ENCODE measurements at places on chromosomes 16 and 17.

DNA sequence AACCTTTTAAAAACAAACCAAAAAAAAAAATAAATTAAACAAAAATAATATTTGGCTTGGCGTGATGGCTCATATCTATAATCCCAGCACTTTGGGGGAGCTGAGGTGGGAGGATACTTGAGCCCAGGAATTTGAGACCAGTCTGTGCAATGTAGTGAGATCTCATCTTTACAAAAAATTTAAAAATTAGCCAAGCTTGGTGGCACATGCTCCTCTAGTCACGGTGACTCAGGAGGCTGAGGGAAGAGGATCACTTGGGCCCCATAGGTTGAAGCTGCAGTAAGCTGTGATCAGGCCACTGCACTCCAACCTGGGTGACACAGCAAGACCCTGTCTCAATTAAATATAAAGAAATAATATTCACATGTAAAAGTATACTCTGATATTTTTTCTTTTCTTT, 12.2 kb downstream of the GNGT2 start:
- no peak for DNase-seq

- no peak for DNase-seq
Observed at GRCh38 chr17:28230011-28230410, 89.0 kb upstream of the TMEM97 start.

- DNase-seq = no peak
Observed at GRCh38 chr17:66654764-66655163, 180.2 kb upstream of the CACNG5 start.

- DNase-seq = peak; percentile 68
Observed at GRCh38 chr17:58337210-58337599, 8.6 kb upstream of the TSPOAP1 start.

GRCh38 chr16:14308368-14308723, 237.2 kb downstream of the MRTFB start:
- DNase-seq = no peak

All from CD4-positive, alpha-beta T cell (primary cell).